ENCODE measurements at places on chromosomes 4 and X.

GRCh38 chr4:7425591-7426468, 8.9 kb downstream of the PSAPL1 start:
- no peak for DNase-seq

GRCh38 chr4:122073615-122074014, 78.5 kb upstream of the BLTP1 start:
- no peak for DNase-seq

- no peak for DNase-seq
Measured at GRCh38 chrX:24732766-24733500, 39.2 kb downstream of the POLA1 start.

DNA sequence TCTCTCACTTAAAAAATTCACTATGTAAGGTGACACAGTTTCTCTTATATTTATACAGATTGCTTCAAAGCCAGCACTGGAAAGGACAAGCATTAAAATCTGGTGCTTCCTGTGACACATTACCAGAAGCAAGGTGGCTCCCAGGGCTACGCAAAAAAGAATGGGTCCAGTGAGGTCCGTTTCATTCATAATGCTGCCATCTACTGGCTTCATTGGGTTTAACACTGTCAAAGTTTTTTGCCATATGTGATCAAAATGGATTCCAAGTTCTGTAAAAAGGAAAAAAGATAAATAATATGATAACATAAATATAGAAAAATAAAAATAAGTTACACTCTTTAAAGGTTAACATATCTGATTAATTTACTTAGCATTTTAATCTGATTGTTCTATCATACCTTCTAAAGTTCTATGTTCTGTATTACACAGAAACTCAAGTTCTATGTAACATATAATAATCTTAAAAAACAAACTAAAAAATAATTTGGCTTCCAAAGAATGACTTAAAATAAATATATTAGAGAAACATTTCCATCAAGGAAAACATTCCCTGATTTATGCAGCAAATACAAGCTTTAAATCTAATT, 22.1 kb downstream of the YIPF7 start:
- DNase-seq = peak; percentile 3

DNA sequence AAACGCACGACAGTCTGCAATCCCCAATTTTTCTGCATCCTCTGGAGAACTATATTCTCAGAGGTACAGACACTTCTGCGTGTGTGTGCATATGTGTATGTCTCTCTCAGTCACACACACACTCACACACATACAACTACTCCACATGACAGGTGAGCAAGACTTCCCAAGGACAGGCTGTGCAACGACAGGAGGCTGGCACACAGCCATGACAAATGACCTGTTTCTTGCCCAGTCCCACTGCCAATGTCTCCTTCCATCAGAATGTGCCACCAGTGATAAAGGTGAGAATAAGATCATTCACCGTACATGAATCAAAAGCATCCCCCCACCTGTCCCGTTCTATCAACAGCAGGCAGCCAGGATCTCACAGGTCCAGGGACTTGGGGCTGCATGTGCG, 52.4 kb downstream of the PPP2R2C start:
- DNase-seq = no peak

DNA sequence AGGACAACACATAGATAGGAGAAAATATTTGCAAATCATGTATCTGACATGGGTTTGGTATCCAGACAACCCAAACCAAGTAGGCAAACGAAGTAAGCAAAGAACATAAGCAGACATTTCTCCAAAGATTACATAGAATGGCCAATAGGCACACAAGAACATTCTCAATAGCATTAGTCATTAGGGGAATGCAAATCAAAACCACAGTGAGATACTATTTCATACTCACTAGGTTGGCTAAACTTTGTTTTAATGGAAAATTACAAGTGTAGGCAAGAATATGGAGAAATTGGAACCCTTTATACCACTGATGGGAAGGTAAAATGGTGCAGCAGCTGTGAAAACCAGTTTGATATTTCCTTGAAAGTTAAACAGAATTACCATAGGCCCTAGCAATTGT, 74.7 kb downstream of the CHRNA9 start:
- DNase-seq = no peak

DNA sequence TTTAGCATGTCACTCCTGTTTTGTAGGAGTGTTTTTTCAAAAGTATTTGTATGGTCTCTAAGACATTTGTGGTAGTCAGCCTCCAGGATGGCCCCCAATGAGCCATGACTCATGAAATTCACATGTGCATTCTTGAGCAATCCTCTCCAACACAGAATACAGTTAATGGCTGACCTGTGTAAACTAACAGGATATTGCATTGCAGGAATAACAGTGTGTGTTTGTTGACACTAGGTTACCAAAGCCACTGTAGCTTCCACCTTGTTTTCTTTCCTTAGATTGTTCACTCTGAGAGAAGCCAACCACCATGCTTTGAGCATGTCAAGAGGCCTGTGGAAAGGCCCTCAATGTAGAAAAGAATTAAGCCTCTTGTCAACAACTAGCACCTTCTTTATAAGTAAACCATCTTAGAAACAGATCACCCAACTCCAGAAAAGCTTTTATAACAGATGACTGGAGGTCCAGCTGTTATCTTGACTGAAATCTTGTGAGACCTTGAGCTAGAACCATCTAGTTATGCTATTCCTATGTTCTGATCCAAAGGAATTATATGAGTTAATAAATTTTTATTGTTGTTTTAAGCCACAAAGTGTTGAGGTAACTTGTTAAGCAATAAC, 28.5 kb downstream of the TBCK start:
- peak; percentile 1 for DNase-seq

DNA sequence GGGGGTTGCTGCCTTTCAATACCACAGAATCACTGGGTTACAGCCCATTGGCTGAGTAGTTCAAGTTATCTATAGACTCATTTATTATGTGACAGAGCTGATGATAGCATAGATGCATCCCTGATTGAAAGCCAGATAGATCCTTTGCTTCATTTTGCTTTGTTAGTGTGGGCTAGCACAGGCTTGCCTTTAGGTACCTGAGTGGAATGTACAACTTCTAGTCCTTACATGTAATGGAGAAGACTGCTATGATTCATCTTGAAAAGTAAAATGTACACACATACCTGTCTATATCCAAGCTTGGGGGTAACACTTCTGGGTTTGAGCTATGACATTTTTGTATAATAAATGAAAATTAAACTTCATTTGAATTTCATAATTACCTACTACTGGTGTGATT, 226.0 kb upstream of the FTHL17 start:
- no peak for DNase-seq

DNA sequence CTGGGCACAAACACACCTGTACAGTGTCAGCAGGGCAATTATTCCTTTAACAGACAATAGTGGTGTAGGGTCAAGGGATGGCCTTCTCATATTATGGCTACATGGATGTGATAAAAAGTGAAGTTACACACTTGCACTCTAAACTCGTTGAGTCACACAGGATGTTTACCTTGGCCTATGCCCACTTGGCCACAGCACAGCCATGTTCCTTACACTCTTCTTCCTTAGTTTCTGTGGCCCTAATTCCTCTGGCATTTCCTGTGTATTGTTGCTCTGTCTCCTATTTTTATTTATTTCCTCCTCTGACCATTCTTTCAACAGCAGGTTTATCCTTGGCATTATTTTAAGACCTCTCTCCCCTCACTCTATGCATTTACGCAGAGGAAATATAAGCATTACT, 86.8 kb upstream of the NPFFR2 start:
- DNase-seq = no peak

DNA sequence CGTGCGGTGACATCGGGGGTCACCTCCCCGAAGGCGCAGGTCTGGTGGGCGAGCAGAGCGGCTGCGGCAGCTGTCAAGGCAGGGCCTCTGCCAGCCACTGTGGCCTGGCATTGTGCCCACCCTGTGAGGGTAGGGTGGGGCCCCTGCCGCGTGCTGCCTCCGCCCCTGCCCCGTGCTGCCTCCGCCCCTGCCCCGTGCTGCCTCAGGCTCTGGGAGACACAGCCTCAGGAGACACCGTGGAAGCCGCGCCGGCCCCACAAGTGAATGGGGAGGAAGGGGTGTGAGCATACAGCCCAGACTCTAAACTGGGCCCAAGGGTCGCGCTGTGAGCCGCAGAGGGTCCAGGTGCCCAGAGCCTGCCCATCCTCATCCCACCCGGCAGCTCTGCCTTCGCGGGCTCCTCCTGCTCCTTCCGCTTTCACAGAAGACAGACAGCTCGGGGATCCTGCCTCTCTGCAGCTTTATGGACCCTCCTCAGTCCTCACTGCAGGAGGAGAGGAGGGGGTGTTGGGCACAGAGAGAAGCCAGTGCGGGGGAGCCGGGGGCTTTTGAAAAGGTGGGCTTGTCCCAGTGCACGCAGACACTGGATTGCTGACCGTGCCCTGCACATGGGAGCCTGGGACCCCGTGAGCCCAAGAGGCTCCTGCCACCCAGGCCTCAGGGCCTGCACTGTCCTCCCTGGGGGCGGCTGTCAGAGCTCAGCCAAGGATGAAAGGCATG, 27.4 kb downstream of the PCGF3 start:
- no peak for DNase-seq

DNA sequence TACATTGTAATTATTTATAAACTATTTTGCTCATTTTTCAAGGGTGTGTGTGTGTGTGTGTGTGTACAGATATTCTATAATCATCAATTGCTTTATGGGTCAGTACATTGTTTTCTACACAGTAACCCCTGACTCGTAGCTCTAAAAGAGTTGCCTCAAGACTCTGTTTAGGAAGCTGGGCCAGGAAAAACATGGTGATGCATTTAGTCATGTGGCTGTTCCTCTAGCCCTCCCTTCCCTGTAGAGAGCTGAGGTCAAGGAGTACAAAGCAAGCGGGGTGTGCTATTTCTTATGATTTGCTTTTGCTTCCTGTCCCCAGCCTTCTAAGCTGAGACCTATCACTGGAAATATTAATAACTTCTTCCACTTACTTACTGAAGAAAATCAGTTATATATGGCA, 34.8 kb upstream of the SPANXD start:
- DNase-seq = no peak

- DNase-seq = no peak
Measured at GRCh38 chr4:100936661-100937375, 410.5 kb downstream of the PPP3CA start.

DNA sequence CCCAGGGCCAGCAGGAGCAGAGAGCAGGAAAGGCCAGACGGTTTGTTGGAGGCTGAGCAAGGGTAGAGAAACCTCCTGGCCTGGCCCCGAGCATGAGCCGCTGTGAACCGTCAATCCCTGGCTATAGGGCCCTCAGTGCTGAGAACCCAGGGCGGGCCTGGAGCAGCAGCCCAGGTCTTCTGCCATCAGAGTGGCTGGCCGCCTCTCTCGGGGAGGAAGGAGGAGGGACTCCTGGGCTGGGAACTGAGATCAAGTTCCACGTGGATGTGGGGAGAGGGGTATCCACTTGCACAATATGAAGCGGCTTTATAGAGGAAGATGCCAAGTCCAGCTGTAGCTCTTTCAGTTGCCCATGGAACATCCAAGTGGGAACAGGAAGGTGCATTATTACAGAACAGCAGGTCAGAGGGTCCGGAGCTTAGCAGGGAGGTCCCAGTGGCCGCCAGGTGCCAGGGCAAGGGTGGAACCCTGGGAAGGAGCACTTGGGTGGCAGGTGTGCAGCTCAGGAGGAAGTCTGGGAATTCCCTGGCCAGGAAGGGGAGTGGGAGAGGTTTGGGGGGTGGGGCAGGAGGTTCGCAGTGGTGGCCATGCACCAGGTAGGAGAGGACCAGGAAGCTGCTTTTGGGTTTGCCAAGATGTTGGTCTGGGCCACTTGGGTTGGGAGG, 31.7 kb upstream of the CRMP1 start:
- no peak for DNase-seq

DNA sequence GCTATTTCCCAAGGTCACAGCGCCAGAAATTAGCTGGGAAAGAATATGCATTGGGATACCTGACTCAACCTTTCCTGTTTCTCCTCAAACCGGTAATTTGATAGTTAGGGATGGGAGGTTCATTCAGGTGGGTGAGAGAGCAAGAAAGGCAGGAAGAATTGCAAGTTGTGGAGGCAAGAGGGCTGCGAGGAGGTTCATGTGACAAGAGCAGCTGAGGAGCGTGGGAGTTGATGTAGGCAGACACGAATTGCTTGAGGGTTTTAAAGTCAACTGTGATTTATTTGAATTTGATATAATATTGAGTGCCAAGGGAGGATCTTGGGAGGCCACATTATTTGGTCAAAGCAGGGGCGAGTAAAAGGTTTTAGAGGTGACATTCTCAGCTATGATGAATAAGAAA, 329.0 kb downstream of the STIM2 start:
- DNase-seq = no peak

- DNase-seq = no peak
Measured at GRCh38 chr4:76252271-76252653, 741 bp downstream of the FAM47E start.

DNA sequence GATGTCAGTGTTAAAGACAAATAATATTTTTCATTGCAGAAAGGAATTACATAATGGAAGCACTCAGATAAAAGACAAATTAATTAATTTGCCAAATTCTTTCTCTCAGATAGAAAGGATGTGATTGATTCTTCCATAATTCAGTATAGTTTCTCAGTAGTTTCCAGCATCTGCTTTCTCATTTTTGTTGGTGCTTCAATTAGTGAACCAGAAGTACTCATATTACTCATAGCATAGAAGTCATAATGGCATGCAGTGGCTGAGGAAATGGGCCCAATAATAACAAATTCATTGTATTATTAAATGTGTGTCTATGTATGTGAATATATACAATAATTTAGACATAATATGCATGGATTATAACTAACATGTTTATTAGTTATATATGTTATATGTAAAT, 393.3 kb upstream of the TRAM1L1 start:
- DNase-seq = no peak

DNA sequence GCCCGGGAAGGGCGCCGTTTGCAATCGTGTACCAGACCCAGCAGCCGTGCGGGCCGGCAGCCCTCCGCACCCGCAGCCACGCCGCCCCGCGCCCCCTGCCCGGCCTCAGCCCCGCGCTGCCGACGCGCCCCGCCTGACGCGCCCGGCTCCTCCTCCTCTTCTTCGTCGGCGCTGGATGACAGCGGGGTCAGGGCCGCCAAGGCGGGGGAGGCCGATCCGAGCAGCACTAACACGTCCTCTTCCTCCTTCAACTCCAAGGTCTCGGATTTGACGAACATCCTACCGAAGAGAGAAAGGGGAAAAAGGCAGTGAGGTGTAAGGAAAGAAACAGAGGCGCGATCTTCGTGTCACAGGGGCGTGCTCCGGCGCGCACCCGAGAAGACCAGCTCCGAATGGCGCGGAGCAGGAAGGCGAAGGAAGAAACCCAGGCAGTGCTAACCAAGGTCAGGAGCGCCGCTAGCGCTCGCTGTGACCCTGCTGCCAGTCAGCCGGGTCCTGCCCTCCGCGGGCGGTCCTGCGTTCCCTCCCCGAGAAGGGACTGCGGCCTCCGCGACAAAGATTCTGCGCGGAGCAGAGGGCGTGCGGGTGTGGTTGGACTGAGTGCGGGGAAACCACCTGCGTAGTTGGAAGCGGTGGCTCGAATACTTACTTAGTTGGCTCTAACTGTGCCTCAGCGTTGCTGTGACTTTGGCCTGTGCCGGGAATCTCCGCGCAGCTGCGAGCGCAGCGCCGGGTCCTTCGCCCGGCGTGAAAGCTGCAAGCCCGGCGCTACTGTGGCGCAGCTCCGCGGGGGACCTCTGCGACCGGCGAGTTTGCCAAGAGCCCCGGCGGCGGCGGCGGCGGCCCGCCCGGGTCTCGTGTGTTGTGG, 548 bp downstream of the NEUROG2 start:
- peak; percentile 35 for DNase-seq
